Naive thymus-derived CD4-positive, alpha-beta T cell (primary cell): ENCODE measurements at places on chromosomes 7 and 10.

DNA sequence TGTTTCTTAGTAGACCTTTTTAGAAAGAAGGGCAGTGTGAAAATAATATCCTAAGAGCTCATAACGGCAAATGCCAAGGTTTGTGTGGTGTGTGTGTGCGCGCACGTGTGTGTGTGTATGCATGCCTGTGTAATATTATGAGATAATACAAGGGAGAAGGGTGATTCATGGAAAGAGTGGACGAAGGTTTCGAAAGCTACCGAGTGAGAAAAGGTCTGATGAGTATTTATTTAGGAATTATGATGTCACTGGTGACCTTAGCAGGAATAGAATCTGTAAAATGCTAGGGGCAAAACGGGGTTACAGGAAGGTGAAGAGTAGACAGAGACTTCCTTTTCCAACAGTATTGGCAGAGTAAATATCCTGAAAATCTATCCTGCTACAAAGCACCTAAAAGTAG, 107.3 kb downstream of the AHR start:
- DNase-seq: no peak

DNA sequence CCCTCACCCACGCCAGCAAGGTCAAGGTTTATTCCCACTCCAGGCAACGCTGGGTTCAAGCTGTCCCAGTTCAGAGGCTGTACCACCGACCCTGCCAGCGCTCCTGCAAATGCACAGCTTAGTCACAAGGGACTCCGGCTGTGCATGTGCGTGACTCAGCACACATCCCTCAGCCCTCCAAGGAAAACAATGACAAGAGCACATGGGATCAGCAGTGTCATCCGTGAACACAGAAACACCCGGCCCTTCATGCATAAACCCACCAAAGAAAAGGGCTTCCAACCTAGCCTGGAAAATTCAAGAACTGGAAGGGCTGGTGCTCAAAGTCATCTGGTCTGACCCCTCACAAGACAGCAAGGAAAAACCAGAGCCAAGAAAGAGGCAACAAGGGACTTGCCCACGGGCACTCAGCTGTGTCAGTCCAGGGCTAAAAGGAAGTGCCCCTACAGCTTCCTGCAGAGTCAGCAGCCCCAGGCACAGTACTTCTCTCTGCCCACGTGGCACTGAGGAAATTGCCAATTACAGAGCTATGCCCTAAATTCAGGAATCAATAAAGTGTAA, 106.1 kb downstream of the KCNMA1 start:
- no peak for DNase-seq

DNA sequence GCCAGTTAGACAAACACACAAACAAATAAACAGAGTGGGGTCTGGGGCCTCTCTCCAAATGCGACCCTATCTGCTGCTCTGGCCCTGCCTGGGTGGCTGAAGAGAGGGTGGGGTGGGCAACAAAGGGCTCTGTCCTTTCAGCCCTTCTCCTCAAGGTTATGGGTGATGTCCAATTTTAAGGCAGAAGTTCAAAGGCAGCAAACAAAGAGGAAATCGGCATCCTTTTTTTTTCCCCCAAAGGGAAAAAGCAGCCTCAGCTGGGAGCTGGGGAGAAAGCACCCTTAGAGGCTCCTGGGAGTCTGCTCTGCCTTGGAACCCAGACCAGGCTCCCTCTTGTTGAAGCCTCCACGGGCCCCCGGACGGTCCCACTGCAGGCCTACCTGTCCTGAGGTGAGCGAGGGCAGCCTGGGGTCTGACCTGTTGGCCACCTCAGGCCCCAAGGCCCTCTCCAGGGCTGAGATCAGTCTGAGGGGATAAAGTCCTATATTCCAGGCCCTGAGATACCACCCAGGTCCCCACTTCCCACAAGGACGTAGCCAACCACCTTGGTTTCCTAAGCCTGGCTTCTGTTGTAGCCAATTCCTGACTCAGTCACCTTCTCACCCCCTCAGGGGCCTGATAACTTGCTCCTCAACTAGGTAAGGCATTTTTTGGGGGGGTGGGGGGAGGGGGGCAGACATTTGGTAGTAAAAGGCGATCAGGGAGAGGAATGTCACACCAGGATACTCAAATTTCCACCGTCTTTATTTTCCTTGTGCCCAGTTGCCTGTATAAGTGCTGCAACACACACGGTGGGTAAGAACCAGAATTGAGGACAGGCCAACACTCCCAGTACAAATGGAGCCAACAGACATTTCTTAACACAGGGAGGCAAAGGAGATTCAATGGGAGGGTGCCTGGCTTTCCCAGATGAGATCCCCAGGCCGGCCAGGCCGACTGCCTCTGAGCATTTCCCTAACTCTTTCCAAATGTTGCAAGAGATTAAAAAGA, 4.3 kb downstream of the HOXA11 start:
- DNase-seq: no peak

DNA sequence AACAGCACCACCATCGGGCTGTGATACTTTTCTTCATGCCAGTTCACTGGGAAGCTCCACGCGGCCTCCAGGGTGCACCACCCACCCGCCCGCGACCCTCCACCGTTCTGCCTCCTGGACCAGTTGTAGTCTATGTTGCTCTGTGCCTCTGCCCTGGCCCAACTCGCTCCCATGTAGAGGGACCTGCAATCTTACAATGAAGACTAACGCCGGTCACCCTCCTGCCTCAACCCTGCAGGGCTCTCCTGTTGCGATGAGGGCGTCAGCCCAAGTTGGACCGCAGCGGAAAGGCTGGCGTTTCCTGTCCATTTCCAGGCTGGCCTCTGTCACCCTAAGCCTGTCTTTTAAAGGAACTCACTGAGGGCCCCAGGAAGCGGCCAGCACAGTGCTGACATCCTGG, 34.9 kb downstream of the IL15RA start:
- no peak for DNase-seq

DNA sequence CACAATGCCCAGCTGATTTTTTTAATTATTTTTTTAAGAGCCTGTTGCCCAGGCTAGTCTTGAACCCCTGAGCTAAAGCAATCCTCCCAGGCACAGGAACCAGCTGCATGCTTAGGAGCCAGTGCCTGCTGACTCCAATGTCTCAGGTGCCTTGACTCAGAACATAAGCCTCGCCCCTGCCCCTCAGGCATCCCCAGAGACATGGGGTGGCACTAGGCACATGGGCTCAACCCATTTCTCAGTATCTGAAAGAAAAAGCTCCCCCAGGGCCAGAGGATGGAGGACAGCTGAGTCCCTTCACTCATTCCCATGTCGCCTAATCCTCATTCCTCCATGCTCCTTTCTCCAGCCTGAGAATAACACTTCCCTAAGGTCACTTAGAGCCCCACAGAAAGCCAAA, 39.1 kb downstream of the KCNH2 start:
- DNase-seq: no peak

DNA sequence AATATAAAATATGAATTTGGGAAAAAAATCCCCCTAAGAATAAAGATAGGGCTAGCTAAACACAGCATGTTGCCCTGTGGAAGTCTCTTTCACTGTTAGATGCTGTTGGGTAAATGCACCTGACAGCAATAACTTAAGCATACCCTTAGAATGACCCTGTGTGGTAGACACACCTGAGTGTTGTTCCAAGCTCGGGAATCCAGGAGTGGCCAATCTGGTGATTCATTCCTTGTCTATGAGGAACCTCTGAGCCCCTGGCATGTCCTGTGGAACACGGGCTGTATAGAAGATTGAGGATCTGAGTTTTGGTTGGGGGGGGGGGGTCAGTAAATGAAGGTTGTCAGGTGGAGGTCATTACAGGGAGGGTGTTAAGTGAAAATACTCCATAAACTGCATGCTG, 730.0 kb upstream of the IGFBP3 start:
- no peak for DNase-seq

- no peak for DNase-seq
Observed at GRCh38 chr10:88117869-88118632, 254.6 kb downstream of the PTEN start.

DNA sequence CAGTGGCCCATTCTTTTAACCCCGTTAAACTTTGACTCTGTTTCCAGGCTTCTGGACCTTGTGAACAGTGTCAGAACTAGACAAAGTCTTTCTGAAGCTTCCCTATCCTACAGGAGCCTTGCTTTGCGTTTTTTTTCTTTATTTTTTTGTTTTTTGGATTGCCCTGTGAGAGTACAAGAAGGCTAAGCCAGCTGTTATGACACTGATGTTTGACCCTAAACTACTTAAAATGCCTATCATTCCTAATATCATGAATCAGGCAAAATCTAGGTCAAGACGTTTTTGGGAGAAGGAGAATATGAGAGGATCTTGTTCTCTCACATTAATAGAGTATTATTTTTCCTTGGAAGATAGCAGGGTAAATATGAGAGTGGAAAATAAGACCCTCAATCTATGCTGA, 79.8 kb downstream of the EPDR1 start:
- no peak for DNase-seq
